ENCODE measurements at places on chromosomes 5 and 9.

GRCh38 chr9:75666856-75667554 is 223.5 kb upstream of the PCSK5 start:
- DNase-seq = no peak

DNA sequence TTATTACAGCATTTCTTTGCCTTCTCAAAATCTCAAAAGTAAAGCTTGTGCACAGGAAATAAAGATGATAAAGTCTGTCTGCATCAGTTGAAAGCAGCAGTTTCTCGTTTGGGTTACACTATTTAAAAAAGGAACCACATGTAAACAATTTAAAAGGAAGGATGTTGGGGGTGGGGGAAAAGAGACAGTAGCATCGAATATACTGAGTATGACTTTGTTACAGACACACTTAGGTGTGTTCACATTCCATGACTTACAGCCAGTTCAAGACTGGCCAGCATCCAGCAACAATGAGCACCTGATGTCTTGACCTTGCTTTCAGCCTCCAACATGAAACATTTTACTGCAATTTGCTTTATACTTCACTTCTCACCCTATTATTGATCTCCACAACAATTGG is 8.7 kb downstream of the GAPT start:
- DNase-seq = no peak

DNA sequence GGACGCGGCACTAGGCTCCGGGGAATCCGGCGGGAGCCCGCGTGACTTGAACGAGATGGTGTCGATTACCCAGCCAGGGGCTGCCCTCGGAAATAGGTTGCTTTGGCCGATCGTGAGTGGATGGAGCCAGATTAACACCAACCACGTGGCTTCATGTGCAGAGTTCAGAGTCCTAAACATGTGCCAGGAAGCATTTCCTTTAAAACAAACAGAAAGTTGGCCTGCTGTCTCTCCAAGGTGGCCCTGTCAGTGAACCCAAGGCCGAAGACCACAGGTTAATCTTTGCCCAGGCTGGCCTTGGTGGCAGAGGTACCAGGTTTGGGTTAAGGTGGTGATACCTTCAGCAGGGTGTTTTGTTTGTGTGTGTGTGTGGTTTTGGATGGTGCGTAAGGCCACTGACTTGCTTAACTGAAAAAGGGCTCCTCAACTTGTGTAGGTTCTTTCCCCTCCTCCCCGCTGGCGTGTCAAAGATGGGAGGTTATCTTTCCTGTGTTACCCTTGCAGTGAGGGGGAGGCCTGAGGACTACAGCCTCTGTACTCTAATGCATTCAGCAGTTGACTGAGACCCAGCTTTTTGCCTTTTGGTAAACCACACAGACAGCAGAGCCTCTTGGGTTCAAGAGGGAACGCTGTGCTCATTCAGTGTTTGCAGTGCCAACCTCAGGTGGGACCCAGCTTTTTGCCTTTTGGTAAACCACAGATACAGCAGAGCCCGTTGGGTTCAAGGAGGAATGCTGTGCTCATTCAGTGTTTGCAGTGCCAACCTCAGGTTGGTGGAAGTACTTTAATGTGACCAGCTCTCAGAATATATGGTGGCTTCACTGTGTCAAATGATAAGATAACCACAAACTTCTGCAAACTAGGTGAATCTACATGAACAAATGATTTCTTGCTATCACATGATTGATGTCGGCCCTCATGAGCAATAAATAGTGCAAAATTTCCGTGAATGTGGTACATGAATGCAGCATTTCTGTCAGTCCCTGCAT is 1.4 kb downstream of the IQGAP2 start:
- no peak for DNase-seq

DNA sequence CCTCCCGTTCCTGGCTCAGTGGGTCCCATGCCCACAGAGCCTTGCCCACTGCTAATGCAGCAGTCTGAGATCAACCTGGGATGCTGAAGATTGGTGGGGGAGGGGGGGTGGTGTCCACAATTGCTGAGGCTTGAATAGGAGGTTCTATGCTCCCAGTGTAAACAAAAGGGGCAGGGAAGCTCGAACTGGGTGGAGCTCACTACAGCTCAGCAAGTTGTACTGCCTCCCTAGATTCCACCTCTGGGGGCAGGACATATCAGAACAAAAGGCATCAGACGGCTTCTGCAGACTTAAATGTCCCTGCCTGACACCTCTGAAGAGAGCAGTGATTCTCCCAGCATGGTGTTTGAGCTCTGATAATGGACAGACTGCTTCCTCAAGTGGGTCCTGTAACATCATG is 885.6 kb upstream of the COX7C start:
- no peak for DNase-seq

- DNase-seq = no peak
These were observed 127.0 kb downstream of the NNT start for GRCh38 chr5:43729846-43730478.

DNA sequence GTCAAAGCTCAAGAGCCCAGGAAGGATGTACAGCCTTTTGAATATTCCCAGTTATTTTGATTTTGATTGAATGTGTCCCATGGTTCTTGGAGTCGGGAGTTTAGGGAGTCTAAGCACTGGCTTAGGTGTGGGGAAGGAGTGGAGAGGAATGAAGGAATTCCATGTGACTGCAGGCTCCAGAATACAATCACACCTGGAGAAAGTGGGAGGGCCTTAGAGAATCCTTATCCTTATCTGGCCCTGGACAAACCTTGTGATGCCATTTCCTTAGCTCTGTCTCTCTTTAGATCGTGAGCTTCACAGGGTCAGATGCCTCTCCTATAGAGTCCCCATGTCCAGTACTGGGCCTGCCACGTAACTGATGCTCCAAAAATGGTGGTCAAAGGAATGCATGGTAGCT is 4.2 kb upstream of the EEIG1 start:
- DNase-seq = no peak

DNA sequence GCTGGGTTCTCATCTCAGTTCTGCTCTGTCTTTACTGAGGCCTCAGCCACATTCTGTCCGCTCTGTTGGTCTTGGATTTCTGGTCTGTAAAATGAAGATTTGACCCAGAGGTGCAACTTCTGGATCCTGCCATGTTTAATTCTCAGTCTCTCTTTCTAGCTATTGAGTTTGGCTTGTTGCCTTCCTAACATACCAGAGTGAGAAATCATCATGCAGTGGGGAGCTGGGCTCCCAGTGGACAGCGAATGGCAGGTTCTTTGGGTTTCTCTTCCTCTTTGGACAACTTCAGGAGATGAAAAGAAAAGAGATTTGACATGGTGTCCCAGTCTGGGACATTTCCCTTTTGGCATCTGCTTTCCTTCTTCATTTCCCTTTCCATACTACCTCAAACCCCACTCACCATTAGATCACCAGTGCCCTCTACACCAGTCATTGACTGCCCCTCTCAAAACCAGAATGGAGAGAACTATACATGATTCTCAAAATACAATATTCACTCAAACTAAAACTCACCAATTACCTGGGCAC is 334.7 kb downstream of the ACTL7B start:
- DNase-seq = no peak

DNA sequence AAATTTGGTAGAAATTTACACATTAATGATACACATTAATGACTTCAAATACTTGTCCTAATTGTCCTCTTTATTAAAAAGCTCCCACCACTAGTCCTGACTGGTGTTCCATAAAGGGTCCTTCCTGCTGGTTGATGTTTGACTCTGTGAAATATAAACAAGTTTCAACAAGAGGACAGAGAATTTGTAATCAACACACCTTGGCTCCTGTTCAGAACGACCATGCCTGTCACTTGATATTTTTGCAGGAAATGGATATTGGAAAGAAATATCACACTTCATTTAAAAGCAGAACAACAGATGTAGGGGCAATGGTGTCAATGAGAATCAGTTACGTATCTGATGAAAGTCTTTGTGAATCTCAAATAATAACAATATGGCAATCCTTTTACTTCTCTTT is 211.7 kb downstream of the ENC1 start:
- DNase-seq = no peak

DNA sequence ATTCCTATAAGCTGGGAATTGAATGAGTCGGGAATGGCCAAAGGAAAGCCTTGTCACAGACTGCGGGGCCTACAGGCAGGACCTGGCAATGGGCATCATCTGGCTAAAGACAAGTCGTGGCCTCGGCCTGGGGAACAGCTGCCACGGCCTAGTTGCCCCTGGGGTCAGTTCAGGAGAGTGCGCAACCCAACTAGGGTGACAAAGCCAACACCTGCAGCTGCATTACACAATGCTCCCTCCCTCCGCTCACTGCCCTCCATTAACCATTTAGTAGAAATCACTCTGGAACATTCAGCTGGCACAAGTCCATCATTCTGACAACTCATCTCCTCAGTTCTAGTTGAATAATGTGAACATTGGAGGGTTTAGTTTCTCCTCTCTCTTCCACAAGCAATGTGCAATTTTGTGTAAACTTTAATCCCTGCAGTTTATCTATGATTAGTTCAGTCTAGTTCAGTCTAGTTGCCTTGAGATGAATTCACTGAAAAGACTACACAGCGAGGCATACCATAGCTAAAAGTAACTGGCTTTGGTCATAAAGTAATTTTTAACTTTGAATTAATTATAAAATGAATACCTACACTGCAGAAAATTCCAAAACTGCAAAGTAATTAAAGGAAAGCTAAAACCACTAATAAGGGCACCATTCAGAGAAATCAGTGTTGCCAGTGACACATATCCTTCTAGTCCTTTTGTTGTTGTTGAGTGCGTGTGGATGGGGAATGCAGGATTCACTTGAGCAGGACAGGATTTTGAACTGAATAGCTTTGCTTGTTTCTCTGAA is 5.1 kb downstream of the GLDC start:
- no peak for DNase-seq

DNA sequence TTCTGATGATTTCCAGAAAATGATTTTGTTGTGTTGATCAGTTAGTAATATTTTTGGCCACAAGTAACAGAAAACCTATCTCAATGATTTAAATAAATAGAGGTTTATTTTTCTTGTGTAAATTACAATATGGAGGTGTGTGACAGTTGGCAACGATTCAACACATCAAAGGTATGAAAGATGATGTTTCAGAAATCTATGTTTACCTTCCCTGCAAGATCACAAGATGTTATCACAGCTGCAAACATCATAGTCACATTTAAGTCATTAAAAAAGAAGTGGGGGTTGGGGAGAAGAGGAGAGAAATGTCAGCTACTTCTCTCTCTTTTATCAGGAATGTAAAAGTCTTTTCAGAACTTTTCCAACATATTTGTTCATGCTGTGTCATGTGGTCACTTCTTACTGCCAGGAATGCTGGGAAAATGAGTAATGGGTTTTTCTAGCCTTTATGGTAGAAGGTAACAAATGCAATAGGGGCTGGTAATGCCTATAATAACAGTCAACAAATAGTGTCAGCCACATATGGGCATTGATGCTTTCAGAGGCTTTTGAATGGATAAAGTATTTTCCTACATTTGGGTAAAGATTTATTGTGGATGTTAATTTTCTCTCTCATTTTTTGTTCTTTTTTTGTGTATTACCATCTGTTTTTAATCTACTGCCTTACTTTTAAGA is 742.7 kb downstream of the TLE1 start:
- DNase-seq = no peak

DNA sequence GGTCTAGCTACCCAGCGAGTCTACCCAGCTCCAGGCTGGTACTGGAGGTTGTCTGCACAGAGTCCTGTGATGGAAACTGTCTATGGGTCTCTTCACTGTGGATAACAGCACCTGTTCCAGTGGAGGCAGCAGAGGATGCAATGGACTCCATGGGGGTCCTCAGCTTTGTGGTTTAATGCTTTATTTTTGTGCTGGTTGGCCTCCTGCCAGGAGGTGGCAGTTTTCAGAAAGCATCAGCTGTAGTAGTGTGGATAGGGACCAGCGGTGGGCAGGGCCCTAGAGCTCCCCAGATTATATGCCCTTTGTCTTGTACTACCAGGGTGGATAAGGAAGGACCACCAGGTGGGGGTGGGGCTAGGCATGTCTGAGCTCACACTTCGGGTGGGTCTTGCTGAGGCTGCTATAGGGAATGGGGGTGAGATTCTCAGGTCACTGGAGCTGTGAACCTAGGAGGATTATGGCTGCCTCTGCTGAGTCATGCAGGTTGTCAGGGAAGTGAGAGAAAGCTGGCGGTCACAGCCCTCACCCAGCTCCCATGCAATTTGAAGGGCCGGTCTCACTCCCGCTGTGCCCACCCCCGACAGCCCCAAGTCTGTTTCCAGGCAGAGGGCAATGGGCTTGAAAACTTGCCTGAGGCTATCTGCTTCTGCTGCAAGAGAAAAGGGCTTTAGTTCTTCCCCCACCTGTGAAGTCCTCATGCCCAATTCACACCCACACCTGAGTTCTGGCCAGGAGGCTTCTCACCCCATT is 397.1 kb downstream of the TLE1 start:
- no peak for DNase-seq

GRCh38 chr5:126339215-126339805 is 83.9 kb upstream of the GRAMD2B start:
- DNase-seq = no peak

- no peak for DNase-seq
These were observed 5.4 kb upstream of the FOXI1 start for GRCh38 chr5:170100066-170100943.

- no peak for DNase-seq
These were observed 147.1 kb downstream of the C5orf15 start for GRCh38 chr5:133821311-133821741.

GRCh38 chr5:138354926-138355378 is 2.5 kb downstream of the KDM3B start:
- no peak for DNase-seq

- no peak for DNase-seq
These were observed 9.9 kb upstream of the B4GALT1 start for GRCh38 chr9:33177086-33177485.

- no peak for DNase-seq
These were observed 252.1 kb downstream of the LURAP1L start for GRCh38 chr9:13026956-13027355.

GRCh38 chr9:76684213-76684612 is 80.0 kb upstream of the PCA3 start:
- DNase-seq = no peak

All from NCI-H1417 treated with DMSO at 0.1 percent for 48 hours (cell line).